Suppressor macrophage treated with lipopolysaccharide for 1 hour (primary cell): ENCODE measurements at places on chromosomes 16 and 17.

GRCh38 chr17:40321524-40321929, 12.5 kb downstream of the RARA start:
- no peak for DNase-seq

- no peak for DNase-seq
These were observed 2.9 kb downstream of the TMEM235 start for GRCh38 chr17:78234261-78234865.

GRCh38 chr16:1744338-1744840, 27.0 kb downstream of the NME3 start:
- no peak for DNase-seq

- no peak for DNase-seq
These were observed 29.0 kb upstream of the LGALS9 start for GRCh38 chr17:27601975-27602302.

DNA sequence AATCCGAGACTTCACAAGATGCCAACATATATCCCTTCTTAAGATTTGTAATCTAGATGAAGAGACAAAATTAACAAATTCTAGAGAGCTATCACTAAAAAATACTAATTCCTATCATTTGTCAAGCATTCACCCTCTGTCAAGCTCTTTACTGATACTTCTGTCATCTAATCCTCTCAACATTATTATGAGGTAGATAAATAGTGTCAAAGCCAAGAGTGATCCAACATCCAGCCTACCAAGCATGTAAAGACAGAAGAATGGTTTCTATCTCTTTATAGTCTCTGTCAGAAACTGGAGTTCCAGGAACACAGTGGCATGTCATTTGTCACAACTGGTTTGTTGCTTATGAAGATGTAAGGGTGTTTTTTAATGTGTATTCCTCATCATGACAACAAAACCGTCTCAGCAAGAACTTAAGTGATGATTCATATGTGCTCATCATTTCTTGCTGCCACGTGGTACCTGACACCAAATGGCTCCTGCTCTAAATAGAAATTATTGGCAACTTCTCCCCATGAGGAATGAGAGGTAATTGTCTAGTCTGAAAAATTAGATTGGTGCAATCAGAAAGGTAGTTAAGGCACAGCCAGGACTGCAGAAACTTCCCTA, 196.8 kb downstream of the TOX3 start:
- no peak for DNase-seq

- DNase-seq, result no peak
These were observed 150.3 kb downstream of the ENGASE start for GRCh38 chr17:79224903-79225302.

DNA sequence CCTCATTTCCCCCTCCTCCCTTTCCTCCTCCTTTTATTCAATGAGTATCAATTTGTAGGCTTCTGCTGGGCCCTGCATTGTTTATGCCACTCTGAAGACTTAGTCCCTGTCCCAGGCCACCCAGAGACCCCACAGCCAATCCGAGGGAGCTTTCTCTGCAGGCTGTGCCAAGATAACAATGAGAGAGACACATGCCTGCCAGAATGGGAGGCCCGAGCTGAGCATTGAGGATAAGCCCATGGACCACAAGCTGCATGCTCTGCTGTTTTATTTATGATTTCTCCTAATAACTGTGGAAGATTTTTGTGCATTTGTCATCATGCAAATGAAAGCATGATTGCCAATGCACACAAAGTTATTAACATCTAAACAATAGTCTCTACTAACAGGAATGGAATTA, 3.0 kb downstream of the RCVRN start:
- no peak for DNase-seq

DNA sequence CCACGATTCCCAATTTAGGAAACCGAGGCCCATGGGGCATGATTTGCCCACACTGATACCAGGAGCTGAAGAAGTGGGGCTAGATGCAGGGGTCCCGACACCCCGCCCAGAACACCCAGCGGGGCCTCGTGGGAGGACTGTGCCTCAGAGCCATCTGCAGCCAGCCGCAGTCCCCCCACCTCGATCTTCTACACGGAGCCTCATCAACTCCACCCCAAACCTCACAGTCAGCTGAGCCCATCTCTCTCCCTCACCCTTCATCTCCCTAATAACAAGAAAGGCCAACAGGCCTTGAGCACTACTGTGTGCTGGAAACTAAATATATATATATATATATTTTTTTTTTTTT, 4.2 kb downstream of the ITGAE start:
- DNase-seq, result no peak

GRCh38 chr16:11215935-11216556, 40.0 kb downstream of the SOCS1 start:
- no peak for DNase-seq

DNA sequence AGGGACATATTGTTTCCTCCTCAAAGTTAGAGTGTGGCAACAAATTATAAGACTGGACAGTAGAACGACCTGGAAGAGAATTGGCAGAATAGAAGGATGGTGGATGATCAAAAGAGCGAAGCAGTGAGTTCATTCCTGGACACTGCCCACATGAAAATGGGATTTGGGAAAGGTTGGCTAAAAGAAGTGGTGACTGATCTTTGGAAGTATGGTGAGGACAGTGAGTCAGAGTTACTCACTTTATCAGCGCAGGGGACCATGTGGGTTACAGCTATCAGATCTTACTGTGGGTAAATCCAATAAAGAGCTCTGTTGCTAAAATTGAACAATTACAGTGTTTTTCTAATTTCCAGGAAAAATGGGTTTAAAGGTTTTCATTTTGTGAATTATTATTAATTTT, 2.7 kb upstream of the TANC2 start:
- peak; percentile 8 for DNase-seq

DNA sequence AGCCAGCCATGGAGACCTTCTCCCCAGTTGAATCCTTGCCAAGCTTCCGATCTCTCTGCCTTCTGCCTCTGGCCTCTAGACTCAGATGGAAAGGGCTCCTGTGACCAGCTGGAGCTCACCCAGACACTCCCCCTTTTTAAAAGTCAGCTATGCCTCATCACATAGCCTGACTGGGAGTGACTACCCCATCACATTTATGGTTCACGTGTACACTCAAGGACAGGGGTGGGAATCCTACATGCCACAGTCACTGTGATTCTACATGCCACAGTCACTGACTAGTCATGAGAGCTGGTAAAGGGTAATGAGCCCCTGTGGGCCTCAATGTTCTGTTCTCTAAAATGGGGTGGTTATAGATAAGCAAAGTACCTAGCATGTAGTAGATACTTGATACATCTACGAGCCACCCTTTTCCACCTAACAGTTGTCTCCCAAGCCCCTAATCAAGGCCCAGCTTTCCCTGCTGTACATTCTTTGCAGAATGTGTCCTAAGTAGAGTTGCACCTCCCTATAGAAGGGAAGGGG, 85.1 kb downstream of the RGS9 start:
- no peak for DNase-seq

- DNase-seq, result no peak
These were observed 98.5 kb downstream of the PGS1 start for GRCh38 chr17:78476973-78477372.

DNA sequence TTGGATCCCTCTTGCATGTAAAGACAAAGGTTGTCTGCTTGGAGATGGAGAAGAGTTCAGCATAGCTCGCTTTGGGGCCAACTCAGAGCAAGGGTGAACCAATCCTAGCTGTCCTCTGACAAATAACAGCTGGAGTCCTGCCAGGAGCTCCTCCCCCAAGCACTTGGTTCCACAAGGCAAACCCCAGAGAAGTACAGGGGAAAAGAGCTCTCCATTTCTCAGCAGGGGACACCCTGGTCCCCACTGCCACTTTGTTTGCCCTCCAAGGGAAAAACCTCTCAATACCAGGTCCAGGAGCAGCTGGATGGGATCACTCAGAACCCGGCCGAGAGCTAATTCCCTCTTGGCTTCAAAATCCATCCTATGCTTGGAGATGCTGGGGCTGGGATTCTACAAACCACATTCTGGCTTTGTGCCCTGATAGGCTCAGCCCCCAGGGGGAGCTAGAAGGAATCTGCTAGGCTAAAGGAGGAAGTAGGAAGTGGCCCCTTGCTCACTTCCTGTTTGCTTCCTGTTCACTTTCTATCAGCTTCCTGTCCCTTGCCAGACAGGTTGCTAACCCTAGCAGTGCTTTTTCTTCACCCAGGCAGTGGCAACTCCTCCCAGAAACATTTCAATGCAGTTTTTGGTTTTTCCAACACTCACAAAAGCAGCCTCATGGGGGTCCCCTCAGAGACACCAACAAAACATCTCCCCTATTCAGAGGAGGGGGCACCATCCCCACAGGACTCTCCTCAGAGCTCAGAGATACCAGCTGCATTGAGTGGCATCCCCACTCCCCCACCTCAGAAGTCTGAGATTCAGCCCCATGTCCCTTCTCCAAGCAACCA, 30.7 kb downstream of the CDRT4 start:
- peak; percentile 58 for DNase-seq

GRCh38 chr17:36813957-36814563, 123.2 kb upstream of the LHX1 start:
- no peak for DNase-seq

DNA sequence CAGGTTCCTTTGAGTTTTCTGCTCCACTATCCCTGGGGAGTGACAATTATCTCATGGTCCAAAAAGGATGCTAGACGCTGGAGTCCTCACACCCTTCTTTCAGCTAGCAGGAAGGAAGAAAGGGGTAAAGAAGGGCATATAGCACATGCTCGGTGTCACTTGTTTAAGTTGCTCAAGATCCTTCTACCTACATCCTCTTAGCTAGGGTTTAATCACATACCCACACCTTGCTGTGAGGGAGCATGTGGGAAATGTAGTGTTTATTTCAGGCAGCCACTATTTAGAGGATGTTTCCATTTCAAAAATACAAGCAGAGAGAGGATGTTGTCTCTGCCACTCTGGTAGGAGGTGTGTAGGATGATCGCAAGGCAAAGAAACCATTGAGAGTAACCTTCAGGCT, 4.5 kb downstream of the PRKCB start:
- DNase-seq, result no peak

DNA sequence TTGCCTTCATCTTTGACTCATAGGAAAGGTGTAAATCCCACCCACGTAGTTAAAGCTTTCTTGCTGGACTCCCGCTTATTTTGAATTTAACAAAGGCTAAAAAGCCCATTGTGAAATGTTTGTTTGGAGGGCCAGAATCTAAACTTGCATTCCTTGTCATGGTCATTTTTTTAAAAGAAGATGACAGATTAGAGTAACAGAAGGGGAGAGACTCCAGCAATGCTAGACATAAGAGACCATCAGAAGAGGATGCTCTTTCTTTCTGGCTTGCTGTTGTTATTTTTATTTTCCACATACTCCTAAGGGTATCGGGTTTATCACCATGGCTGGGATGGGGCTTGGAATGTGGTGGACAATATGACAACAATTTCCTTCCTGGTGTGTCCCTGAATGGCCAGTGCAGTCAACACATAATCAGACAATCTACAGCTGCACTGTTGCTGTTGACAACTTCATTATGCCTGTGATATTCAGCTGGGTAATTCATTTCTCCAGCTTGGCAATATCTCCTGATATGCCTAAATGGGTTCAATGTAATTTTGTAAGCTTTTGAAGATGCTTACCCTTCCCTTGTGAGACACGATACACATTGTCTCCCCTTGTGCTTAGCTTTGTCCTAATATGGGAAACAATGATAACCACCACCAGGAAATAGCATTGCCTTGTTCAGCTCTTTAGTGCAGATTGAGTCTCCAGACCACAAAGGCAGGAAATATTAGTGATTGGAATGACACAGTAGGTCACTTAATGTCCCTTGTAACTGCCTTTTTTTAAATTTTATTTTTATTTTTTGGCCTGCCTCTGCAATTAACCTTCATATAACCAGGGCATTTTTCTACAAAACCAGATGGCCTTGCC, 164.3 kb downstream of the ANKFN1 start:
- no peak for DNase-seq

DNA sequence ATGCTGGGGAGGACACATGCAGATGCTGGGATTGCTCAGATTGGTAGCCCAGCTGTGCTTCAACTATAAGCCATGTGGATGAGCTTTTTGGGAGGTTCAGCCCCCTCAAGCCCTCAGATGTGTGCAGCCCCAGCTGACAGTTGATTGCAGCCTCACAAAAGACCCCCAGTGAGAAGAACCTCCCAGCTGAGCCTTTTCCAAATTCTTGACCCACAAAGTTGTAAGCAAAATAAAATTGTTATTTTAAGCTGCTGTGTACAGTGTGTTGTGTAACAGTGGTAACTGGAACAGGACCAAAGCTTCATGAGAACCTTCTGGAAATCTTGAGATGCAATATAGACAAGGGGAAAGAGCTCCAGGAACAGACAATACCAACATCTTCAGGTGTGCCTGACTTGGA, 156.8 kb upstream of the IRX3 start:
- no peak for DNase-seq

GRCh38 chr17:16419074-16419928, 3.9 kb downstream of the TRPV2 start:
- DNase-seq, result peak; percentile 89

DNA sequence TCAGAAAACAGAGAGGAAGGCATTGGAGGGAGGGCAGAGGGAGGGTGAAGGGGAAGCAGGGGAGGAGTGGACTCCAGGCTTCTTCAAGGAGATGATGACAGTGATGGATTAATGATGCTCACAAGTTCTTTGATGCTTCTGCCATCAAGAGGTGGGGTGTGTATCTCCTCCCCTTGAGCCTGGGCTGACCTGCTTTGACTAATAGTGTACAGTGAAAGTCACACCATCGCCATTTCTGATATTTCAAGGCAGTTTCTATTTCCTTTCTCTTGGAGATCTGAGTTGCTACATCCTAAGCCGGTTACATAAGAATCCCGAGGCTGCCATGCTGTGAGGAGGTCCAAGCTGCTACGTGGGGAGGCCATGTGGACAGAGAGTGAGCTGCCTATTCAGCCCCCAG, 312.5 kb downstream of the MAF start:
- peak; percentile 38 for DNase-seq

DNA sequence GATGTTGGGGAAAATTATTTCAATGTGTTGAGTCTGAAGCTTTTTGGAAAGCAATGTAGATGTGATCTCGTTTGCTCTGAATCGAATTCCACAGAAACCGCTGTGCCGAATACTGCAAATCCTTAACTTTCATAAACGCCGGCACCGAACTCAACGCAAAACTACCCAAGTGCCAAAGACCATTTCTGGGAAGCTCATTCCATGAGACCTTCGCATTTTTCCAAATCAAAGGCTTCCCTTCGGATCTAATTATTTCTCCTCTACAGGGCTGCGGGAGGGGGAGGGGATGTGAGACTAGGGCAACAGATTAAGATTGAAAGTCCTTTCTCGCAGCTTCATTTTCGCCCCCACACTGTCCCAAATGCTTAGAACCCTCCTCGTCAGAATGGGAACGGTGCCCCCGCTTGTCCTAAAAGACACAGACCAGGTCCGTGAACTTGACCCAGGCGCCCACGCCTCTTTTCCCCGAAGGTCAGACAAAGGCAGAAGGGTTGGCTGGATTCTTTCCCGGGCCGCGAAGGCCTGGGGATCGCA, 4.0 kb downstream of the PRAC1 start:
- DNase-seq, result no peak

- DNase-seq, result no peak
These were observed 11.6 kb upstream of the ICAM2 start for GRCh38 chr17:64032081-64032480.
